ENCODE measurements at places on chromosomes 5 and 9.

GRCh38 chr5:100643473-100643872 lies 108.3 kb downstream of the FAM174A start:
- no peak for DNase-seq

GRCh38 chr5:160071516-160071915 lies 47.7 kb downstream of the PWWP2A start:
- no peak for DNase-seq

DNA sequence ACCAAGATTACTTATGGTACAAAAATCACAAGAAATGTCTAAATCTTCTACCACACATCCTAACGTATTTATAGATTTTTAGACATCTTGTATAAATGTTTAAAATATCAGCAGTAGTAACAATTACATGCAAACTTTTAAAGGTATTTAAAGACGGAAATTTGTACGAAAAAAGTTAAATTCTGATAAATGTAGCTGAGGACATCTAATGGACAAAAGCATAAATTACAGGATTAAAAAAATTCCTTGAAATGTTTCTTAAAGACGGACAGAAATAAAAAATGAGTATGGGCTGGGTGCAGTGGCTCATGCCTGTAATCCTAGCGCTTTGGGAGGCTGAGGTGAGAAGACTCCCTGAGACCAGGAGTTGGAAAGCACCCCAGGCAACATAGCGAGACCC lies 15.8 kb downstream of the ERCC8 start:
- no peak for DNase-seq

GRCh38 chr9:101014566-101014965 lies 14.0 kb upstream of the PLPPR1 start:
- DNase-seq, result no peak

DNA sequence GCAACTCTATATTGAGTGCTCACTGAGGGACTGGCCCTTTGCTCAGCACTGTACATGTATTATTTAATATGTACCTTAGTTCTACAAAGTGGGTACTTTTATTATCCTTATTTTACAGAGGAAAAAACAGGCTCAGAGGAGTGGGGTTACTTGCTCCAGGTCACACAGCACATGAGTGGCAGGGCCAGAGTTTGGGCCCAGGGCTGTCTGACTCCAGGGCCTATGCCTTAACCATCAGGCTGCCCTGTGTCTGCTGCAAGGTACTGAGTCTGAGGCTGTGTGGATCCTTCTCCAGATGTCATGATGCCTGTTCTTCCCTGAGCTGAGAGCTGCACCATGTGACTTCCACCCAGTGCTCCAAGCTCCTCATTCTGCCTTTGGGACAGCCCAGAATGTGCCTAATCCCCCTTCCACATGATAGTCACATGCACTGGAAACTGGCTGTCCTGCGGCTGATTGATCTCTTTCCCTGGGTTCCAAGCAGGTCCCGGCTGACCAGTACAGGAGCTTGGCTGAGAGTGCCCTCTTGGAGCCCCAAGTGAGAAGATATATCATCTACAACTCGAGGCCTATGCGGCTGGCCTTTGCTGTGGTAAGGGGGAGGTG lies 15.4 kb downstream of the TMEM268 start:
- DNase-seq, result no peak

GRCh38 chr9:92265154-92265553 lies 28.3 kb downstream of the IARS1 start:
- no peak for DNase-seq

DNA sequence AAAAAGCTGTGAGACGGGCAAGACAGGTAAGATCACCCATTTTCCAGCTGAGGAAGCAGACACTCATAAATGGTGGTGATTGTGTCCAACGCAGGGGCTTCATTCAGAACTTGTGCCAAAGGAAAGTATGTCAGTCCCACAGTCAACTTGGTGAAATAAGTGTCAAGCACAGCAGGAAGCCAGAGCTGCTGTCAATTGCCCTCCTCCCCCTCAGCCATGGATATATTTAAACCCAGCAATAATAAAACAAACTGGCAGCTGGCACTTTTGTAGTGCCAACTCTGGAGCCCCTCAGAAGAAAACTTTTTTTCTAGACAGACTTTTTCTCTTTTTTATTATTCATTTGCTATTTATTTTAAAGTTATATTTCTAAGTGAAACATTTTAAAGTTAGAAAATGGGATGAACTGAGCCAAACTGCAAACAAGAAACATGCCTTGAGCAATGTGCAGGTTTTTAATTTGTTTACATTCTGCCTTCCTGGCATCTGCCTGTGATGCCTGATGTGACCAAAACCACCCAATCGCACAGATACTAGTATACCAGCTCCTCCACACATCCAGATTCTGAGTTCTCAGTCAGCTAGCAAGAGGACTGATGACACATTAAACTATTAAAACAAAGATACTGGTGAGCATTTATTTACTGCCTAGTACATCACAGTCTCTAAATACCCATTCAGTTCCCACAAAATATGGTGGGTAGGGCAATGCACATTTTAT lies 17.0 kb downstream of the DMAC1 start:
- no peak for DNase-seq

DNA sequence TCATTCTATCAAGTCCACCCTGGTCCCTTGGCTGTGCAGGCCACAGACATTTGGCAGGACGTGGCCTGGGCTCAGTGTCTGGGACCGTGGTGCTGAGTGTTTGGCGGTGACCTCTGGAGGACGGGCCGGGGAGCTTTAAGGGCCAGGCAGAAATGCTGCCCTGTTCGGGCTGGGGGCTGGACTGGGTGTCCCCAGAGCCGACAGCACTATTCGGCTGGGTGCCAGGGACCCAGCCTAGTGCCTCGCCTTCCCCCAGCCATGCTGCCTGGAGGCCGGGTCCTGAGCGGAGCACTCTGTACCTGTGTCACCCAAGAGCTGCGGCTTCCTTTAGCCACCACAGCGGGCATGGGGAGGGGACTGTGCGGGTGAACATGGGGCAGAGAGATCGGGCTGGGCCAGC lies 40.4 kb downstream of the COL5A1 start:
- no peak for DNase-seq

- DNase-seq, result no peak
Observed at GRCh38 chr9:111925784-111926183, 29.2 kb downstream of the UGCG start.

- DNase-seq, result no peak
Observed at GRCh38 chr5:74294231-74294705, 346.3 kb downstream of the ENC1 start.

DNA sequence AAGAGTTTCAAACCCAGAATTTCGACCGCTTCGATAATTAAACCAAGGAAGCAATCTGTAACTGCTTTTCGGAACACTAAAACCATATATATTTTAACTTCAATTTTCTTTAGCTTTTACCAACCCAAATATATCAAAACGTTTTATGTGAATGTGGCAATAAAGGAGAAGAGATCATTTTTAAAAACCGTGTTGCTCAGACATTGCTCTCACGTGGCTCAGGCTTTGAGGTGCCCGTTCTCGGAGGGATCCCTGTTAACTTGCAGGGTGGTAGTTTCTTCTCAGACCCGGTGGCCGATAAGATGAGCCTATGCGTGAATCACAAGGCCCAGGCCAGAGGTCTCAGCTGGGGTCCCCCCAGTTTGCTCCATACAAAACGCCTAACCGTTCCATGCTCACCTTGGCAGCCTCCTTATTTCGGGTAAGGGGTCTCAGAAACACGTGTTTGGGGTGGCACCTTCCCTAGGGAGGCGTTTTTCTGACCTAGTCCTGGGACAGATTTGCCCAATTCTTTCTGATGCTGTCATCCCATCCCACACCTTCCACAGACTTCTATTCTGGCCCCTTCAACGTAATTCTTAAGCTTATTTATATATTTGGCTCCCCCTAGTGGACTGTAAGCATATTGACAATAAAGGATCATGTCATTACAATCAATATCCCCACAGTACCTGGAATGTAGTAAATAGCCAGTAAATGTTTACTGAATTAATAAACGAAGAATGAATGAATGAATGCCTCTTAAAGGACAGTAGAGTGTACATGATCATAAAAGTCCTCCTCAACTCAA lies 48.1 kb downstream of the THBS4 start:
- peak; percentile 51 for DNase-seq

- DNase-seq, result no peak
Observed at GRCh38 chr5:101677961-101678360, 618.1 kb downstream of the SLCO4C1 start.

GRCh38 chr5:53183880-53184279 lies 74.3 kb upstream of the MOCS2 start:
- no peak for DNase-seq

- DNase-seq, result peak; percentile 76
Observed at GRCh38 chr9:95167998-95168397, 149.5 kb downstream of the FANCC start.

All from fibroblast of skin of left biceps (primary cell).